NCI-H446 treated with DMSO at 0.1 percent for 48 hours (cell line): ENCODE measurements at places on chromosomes 16 and 17.
A peak's percentile ranks its signal among the peaks of the same experiment; 100 is the strongest.

DNA sequence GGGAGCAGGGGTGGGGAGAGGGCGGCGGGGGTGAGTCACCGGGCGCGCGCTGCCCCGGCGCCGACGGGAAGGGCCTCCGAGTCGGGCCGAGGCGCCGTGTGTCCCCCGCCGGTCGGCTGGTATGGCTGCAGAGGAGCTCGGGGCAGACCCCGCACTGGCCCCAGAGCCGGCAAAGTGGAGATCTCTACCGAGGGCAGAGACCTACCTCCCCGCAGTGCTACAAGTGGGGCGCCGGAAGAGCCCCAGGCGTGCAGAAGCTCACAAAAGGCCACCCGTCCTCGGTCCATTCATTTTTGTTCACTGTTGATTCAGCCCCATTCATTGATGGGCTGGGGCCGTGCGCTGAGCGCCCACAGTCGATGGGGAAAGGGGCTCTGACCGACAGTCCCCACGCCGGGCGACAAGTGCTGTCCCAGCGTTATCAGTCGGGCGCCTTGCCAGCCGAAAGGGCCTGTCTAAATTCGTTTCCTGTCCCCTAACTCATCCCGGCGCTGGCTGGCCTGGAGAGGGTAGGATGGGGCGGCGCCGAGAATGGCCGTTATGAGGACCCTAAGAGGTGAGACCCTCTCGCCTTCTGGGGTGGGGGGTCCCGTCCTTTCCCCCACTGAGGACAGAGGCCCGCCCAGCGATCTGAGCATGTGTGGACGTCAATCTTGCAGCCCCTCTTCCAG, 709 bp upstream of the ENO3 start:
- DNase-seq, result no peak

GRCh38 chr16:54407596-54407995, 121.0 kb upstream of the IRX3 start:
- no peak for DNase-seq

DNA sequence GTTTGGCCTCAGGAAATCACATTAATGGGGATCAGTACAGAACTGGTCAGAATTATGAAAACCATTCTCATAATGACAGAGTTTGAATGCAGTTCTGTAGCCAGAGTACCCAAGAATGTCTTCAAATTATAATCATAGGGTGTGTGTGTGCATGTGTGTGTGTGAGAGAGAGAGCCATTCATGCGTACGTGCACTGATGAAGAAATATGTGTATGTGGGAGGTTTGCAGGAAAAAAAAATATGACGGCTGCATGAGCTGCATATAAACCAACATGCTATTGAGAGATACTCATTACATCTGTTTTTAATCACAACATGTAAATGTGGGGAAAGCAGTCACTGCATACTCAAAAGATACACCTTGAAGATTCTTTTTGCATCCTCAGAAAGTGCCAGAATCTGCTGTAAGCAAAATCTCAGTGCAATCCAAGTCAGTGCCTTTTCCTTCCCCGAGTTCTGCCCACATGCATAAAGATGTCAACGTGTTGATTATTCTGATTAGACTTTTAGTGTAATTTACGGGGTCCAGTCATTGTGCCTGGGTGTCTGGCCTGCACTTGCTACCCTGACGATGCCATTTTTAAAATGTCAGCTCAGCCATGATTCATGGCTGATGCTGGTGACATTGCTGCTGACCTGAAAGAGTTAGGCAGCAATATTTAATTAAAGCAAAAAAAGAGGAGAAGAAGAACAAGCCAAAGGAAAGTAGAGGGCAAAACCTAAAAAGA, 378.7 kb upstream of the ZFHX3 start:
- no peak for DNase-seq

- DNase-seq, result no peak
These were observed 13.2 kb downstream of the C17orf50 start for GRCh38 chr17:35773679-35774425.

- DNase-seq, result no peak
These were observed 581 bp upstream of the TMEM208 start for GRCh38 chr16:67226295-67226803.

GRCh38 chr16:57186872-57187854, 1.0 kb downstream of the RSPRY1 start:
- no peak for DNase-seq

DNA sequence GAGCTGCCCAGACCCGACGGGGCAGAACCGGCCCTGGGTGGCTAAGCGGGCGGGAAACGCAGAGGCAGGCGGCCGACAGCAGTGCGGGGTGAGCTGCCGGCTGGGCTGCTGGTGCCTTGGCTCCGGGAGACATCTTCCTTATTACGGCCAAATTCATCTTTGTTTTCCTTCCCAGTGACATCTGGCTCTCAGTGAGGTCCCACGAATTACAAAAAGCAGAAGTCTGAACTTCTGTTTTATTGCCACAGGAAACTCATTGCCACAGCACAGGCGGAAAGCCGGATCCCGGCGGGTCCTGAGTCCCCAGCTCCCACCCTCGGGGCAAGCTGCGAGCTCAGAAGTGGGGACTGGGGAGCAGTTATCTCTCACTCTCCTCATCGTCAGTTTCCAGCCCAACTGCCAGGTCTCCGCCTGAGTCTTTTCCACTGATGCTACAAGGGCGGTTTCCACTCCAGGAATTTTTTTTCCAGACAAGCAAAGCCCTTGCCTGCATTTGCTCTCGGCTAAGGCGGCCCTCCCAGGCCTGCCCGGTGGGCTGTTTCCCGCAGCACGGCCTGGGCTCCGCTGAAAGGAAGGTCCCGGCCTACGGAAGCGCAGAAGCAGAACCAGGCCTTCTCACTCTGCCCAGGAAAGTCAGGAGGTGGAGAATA, 40.3 kb downstream of the CBFA2T3 start:
- peak; percentile 14 for DNase-seq

- DNase-seq, result no peak
These were observed 667 bp downstream of the PSMD3 start for GRCh38 chr17:39981207-39981741.

DNA sequence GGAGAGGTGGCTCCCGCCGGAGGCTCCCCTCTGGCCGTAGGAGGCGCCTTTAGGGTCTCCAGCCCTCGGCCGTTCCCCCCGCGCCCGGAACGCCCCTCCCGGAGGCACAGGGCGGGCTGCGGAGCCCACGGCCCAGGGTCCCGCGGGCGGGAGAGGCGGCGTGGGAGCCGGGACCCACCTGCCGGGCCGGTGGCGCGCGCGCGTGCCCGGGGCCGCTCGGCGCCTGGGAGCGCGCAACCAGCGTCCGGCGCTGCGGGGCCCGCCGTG, at the start of gene MIF4GD:
MIF4GD (minus strand) TSS at position 266 of the 267 bp plus-strand sequence. CDS start 1,036 bp downstream, outside the sequence.
- no peak for DNase-seq
